Gastroesophageal sphincter (tissue), 4 donors: ENCODE measurements at places on chromosomes 16 and 17. TPM values are rescaled to one million over a fixed set of nuclear protein-coding genes. Genes with fewer than 3 reads are reported as not detected.

Gene FN3K
- 22.0 TPM for total RNA-seq

Gene HCRT
- total RNA-seq = not detected

Gene CLEC19A
- total RNA-seq = not detected

Gene KRT33A
- not detected for total RNA-seq

Gene CA5A
- total RNA-seq = not detected

Gene SCNN1B
- 0.31 TPM for total RNA-seq

Gene C17orf113
- 0.62 TPM for total RNA-seq

Gene CACNG1
- total RNA-seq = not detected

Gene PPP1R27
- total RNA-seq = not detected

Gene NHLRC4
- total RNA-seq = 1.1 TPM

Gene RPS6KB1
- total RNA-seq = 26.5 TPM

Gene MFAP4
- 153 TPM for total RNA-seq

Gene DRG2
- 32.6 TPM for total RNA-seq

Gene USH1G
- not detected for total RNA-seq

Gene GINS2
- total RNA-seq = 0.15 TPM
